BJ (cell line): ENCODE measurements at places on chromosomes 4 and X. TPM values are rescaled to one million over a fixed set of nuclear protein-coding genes. Genes with fewer than 3 reads are reported as not detected.

The SH3D19 gene
- polyA plus RNA-seq = 16.0 and 16.2 TPM in 2 replicates

DNA sequence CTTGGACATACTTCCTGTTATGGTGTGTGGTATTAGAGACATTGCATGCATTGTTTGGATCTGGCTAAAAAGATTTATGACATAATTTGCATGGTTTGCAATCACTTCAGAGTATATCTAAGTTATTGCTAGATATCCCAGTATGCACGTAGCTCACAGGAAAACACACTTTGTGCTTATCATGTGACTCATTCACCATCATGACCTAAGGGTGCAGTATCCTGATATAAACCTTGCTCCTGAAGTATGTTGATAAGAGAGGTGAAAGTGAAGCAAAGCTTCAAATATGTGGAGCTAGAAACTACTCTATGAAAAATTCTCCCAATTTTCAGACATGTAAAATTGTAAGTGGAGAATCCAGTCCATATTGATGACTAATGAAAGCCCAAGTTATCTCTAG, 46.9 kb upstream of the GRXCR1 start:
- DNase-seq = no peak

DNA sequence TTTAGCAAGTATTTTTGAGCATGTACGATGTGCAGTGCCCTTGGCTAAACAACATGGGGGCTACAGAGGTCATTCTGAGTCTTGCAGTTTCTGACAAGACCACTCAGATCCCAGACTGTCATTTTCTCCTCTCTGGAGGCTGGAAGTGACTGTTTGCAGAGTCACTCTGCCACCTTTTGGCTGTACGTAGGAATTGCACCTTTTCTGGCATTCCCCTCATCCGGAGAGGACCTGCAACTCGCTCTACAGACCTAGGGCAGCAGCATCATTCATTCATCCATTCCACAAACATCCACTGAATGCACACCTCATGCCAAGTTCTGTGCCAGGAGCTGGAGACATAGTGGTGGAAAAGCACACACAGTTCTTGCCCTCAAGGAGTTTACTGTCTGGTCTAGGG, 160.4 kb upstream of the GPR101 start:
- DNase-seq = no peak

- DNase-seq = no peak
Measured at GRCh38 chr4:163755013-163755412, 260.5 kb downstream of the TMA16 start.

DNA sequence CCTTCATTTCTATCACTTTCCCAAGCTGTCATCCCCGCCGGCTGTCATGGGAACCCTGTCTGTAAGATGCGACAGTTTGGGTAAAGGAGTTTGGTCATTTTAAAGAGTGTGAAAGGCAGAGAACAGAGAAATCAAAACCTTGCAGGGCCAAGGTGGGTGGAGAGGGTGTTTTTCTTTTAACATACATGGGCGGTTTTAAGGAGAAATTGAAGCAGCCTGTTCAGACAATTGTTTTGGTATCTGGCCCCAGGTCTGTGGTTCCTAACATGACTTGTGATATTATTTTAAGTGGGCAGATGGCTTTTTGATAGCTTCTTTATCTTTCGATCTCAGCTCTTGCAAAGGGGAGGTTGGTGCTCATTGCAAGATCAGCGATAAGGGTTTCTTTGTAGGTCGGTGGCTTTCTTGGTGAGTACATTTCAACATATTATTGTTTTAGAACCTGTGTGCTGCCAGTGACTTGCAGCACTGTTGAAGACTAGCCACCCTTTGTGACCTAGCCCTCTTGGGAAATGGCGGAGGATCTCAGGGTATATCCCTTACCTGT, 3.7 kb downstream of the PPP1R3F start:
- no peak for DNase-seq

- no peak for DNase-seq
Measured at GRCh38 chr4:140793291-140793690, 37.1 kb upstream of the TBC1D9 start.
